ENCODE measurements at places on chromosomes 2 and 18.
A peak's percentile ranks its signal among the peaks of the same experiment; 100 is the strongest.

DNA sequence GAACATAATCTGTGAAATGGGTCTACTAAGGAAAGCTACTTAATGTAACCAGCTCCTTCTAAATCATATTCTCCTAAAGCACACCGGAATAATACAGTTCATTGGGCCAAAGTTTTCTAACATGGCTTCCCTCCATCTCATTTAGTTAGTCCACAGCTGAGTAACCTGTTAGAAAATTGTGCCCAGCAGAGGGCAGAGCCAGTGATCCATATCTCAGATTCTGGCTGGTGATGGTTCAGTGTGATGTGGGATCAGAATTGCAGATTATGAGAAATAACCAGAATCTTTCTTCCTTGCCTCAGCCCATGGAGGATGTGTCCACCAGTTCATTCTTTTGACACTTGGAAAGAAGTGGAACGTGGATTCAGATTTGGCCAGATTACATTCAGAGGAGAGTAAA lies 9.4 kb upstream of the CTLA4 start:
- no peak for DNase-seq

- no peak for DNase-seq
These were observed 6.6 kb downstream of the ACVR2A start for GRCh38 chr2:147851244-147851930.

GRCh38 chr2:216700781-216701180 lies 5.4 kb upstream of the IGFBP5 start:
- no peak for DNase-seq

DNA sequence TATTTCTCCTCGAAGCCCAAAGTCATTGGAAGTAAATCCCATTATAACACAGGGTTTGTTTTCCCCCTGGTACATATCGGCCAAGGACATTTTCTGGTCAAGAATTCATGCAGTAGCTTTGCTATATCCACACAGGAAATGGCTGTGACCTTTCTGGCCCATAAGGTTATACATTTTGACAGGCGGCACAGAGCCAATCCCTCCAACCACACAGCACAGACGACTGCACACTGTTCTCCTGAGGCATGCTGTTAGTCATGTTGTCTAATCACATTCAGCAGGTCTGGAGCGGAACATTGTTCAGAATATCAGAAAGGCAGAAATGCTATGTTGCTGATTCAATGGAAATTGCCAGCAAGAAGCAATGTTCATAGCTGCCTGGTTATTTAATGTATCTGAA lies 742.3 kb upstream of the SLC8A1 start:
- peak; percentile 77 for DNase-seq

- no peak for DNase-seq
These were observed 29.2 kb upstream of the DSEL start for GRCh38 chr18:67545681-67546080.

GRCh38 chr2:33383855-33384598 lies 92.4 kb upstream of the RASGRP3 start:
- no peak for DNase-seq

GRCh38 chr2:106983305-106983704 lies 97.3 kb upstream of the ST6GAL2 start:
- DNase-seq, result peak; percentile 53

DNA sequence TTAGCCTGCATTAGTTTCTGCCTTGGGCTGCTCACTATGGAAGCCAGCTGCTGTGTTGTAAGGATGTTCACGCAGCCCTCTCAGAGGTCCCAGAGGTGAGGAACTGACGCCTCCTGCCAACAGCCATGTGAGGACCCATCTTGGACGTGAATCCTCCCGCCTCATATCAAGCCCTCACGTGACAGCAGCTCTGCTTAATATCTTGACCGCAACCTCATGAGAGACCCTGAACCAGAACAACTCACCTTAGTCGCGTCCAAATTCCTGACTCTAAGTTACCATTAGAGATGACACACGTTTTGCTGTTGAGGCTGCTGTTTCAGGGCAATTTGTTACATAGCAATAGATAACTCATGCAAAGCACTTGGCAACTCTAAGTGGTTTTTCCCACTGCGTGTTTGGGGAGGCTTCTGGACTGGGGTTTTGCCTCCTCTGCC lies 97.7 kb downstream of the TMEM17 start:
- peak; percentile 15 for DNase-seq

GRCh38 chr2:9400268-9401058 lies 22.9 kb downstream of the ITGB1BP1 start:
- DNase-seq, result no peak

- peak; percentile 74 for DNase-seq
These were observed 257.9 kb downstream of the DYSF start for GRCh38 chr2:71711133-71711855.

DNA sequence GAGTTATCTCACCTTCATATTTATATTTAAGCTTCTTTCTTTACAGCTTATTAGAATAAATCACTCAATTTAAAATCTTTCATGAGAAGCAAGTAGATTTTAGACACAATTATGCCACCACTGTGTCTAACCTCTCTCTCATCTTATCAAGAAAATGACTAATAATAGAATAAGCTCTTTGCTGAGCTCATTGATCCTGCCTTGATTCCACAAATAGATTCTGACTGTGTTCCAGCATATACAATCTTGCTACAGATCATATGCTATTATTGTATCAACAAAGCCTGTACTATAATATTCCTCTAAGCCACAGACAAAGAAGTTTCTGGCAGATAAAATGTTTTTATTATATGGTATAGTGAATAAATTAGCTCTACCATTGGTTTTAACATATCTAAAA lies 168.7 kb upstream of the GULP1 start:
- DNase-seq, result no peak

GRCh38 chr2:161990741-161991140 lies 83.3 kb downstream of the DPP4 start:
- DNase-seq, result peak; percentile 90

DNA sequence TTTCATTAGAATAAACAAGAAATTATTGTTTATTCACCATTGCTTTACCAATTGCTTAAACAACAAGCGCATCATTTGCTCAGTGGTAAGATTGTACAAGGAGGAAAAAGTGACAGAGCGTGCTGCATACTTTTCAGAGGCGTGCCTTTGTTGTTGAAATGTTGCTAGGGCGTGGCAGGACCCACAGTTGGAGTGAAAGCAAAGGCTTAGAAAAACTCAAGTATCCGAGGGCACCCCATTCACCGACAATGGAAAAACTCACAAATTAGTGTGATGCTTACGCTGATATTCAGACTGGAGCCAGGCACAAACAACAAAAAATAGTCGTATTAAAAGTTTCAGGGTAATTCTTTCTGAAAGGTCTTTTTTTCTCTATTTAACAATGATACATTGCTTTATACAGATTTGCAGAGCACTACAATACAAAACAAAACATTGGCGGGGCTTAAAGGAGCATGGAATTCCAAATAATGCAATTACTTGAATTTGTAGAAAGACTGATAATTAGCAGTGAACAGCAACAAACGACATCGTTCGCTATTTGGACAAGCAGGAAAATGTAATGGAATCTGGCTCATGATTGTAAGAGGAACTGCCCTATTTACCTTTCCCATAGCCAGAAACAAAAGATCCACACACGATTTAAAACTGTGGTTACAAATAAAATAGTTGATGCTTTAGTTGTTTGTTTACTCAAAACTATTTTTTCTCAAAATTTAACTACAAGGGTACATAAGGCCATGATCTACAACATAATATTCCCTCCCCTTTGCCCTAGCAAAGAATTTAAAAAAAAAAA lies 37.8 kb upstream of the RTTN start:
- no peak for DNase-seq

DNA sequence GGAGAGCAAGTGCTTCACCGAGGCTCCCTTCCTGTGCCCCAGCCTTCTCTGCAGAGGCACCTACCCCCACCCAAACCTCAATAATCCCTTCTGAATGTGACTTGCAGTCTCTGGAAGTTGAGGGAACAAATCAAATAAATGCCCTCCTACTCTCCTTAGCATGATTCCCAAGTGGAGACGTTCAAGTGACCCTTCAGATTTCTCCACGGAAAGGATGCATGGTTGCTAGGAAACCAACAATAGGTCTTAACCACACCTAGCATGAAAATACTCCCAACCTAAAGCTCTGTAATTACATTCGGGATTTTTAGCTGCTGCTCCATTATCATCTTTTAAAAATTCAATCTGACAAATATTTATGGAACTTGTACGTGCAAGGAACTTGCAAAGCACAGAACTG lies 50.2 kb upstream of the CABLES1 start:
- no peak for DNase-seq

DNA sequence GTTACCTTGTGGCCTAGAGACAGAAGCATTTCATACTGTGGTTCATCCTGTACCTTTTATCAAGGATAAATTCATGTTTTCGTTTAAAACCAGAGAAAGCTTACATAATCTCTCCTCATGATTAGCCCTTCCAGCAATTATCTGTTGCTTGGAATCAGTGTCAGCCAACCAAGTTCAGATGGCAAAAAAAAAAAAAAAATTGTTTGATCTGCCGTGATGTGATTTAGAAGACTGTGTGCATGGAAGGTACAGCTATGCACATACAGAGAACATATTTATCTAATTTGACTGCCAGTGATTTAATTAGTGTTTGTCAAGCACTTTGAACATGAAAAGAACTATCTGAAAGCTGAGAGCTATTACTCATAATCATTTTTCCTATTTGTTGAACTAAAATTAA lies 180.9 kb downstream of the ZEB2 start:
- no peak for DNase-seq

DNA sequence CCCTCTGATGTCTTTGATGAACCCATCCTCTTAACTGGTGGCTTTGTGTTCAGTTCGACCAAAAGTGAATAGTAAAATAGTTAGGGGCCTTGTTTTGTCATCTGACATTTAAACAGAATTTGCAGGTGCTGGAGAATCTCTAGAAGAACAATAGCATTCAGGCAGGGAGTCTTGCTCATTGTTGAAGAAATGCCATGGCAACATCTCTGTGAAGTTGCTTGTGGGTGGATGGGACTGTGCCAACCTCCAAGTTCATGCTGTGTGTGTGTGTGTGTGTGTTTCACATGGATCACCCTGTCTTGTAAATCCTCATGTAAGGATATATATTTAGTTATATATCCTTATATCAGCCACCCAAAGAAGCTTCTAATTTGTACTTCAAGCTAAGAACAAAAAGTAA lies 66.7 kb downstream of the SKA1 start:
- DNase-seq, result peak; percentile 16

DNA sequence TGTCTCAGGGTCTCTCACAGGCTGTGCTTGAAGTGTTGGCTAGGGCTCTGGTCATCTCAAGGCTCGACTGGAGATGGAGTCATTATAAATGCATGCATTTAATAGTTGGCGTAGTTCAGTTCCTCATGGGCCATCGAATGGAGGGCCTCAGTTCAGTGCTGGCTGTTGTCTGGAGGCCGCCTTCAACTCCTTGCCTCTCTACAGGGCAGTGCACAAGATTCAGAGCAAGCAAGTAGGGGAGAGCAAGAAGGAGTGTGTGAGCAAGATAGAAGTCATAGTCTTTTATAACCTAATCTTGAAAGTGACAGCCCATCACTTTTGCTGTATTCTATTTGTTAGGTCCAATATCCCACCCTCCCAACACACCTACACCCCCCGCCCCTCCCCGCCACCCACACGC lies 137.5 kb downstream of the BABAM2 start:
- no peak for DNase-seq

DNA sequence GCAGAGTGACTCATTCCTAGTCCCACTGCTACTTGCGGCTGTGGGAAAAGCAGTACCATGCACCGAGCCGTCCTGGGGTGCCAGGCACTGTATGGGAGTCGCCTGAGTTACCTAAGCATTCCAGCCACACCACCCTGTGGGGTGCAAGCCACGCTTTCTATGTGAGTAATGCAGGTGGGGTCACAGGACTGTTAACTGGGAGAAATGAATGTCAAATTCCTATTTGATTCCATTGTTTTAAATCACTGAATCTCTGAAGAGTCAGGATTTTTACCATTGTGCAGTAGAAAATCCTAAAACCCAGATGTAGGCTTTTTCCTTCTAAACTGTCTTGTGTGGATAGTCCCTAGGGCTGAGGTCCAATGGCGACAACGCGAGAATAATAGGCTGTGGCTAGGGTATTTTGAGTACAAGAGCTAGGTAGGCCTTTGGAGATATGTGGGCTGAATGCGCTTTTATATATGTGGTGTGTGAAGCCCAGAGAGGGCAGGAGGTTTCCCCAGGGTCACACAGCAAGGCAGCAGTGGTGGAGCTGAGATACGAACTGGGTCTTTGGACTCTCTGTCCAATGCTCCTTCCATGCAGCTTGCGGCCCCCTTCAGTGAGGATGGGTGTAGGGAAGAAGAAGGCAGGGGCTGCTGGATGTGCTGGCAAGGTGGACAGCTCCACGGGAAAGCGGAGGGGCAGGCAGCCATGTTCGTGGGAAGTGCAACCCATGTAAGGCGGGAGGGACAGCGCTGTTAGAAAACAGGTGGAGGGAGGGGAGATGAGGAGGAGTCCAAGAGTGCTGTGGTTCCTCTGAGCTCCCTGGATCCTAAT lies 83.2 kb downstream of the DDX1 start:
- no peak for DNase-seq

DNA sequence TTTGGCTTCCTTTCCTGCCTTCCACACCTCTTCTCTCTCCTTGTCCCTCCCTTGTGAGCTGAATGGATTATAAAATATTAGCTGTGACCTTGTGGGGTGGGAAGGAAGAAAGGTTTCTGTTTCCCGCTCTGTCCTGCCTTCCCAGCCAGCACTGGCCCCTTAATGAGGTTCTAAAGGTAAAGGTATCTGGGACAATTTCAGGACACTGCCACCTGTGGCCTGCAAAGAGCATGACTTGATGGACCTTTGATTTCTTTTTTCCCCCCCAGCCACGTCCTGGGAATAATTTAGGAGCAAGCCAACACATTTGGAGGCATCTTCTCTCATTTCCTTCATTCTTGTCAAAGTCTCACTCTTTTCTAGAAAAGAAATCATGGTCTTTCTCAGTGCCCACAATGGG lies 246.7 kb upstream of the EPAS1 start:
- no peak for DNase-seq

DNA sequence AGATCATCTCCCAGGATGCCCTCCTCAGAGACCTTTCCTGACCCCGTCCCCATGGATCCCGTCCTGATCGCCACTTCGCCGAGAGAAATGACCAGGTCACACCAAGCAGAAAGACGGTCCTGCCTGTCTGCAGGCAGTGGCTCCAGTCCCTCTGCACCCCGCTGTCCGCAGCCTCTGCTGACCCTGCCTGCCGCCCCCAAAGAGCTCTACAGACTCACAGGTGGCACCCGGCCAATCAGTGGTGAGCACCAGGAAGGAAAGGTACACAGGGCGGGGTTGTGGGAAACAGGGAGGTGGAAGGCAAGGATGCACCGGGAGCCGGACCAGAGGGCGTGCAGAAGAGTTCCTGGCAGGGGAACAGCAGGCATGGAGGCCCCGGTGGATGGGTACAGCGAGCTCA lies 94.8 kb downstream of the NDUFA10 start:
- DNase-seq, result no peak

GRCh38 chr2:128425216-128425615 lies 106.5 kb upstream of the HS6ST1 start:
- DNase-seq, result no peak

GRCh38 chr18:14975431-14975830 lies 227.5 kb downstream of the ANKRD30B start:
- DNase-seq, result no peak

- no peak for DNase-seq
These were observed 272.5 kb upstream of the PXDN start for GRCh38 chr2:2016651-2017311.

GRCh38 chr2:44498551-44498950 lies 136.8 kb downstream of the CAMKMT start:
- no peak for DNase-seq

- DNase-seq, result peak; percentile 74
These were observed 97.9 kb upstream of the NOL4 start for GRCh38 chr18:34322365-34323289.

GRCh38 chr18:78074400-78075020 lies 824.9 kb downstream of the GALR1 start:
- no peak for DNase-seq

All from cardiac fibroblast (primary cell).